SJSA1 (cell line): ENCODE measurements at places on chromosomes 3 and 15.

DNA sequence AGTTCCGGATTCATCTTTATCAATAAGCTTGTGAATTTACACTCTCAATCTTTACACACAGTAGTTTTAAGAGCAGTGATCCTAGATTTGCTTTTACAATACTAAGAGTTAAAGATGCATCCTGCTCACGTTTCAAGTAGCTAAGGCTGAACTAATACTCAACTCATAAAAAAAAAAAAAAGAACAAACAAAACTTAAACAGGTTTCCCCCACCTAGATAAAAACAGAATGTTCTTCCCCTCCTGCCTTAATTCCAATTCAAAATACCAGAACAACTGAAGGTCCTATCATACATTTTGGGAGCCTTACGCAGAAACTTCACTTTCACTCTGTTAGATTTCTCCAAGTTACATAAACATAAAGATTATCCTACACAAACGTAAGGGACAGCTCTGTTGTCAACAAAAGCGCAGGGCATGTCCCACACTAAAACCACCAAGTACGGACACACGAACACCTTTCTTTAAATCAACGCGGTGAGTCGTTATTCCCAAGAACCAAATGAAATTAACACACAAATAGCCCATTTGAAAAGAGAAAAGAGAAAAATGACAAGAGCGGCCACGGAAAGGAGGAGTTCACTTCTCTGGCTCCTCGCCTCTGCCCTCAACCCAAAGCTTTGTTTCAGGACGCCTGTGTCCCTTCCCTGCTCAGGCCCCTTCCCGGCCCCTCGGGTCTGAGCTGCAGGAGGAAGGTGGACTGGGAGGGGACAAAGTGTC, 941 bp downstream of the CBLB start:
- DNase-seq: peak; percentile 28

- no peak for DNase-seq
These were observed 14.8 kb upstream of the TMEM108 start for GRCh38 chr3:133023362-133023761.

DNA sequence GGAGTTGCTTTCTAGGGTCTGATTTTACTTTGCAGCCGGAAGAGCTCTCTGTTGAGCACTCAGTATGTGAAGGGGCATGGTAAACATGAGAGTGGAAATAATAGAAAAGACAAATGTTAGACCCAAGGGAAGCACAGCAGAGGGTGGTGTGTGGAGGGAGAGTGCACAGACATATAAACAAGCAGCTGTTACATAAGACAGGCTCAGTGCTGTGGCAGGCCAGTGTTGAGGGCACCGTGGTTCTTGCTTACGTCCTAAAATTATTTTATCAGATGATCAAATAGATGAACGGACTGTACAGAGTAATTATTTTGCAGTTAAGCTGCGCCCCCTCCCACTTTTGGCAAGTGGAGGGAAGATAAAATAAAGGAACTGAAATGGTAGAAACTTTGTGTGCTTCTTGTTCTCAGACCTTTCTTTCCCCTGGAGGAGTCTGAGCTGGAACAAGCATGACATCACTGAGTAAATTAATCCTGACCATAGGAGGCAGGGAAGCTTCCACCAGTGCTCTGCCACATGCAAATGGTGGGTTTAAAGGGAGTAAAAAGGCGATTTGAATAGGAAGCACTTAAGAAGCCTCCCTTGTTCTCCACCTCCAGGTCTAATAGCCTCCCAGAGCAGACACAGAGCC, 205.6 kb downstream of the IL20RB start:
- DNase-seq: no peak

- DNase-seq: peak; percentile 9
These were observed 5.0 kb downstream of the THBS1 start for GRCh38 chr15:39585871-39586301.

GRCh38 chr3:102083473-102083872, 234.2 kb downstream of the NFKBIZ start:
- no peak for DNase-seq

GRCh38 chr3:151432616-151433372, 28.1 kb downstream of the IGSF10 start:
- DNase-seq: no peak

- DNase-seq: no peak
These were observed 4.0 kb upstream of the AQR start for GRCh38 chr15:34973512-34973911.

- no peak for DNase-seq
These were observed 149.2 kb downstream of the ATP10A start for GRCh38 chr15:25713736-25714537.

DNA sequence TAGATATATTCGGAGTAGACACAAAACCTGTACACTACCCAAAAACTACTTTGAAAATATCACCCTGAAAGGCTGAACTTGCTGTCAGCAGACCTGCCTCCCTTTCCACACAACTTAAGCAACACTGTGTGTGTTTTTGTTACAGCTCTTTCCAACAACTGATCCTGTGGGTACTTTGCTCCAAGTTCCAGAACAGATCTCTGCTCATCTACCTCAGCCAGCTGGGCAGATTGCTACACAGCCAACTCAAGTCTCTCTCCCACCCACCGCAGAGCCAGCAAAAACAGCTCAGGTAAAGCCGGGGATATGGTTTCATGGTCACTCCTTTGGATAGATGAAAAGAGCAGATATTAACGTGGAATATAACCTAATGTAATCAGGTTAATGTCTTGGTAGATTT, 19.7 kb upstream of the SLC22A13 start:
- DNase-seq: no peak

GRCh38 chr3:70277304-70277703, 35.1 kb downstream of the MDFIC2 start:
- no peak for DNase-seq

DNA sequence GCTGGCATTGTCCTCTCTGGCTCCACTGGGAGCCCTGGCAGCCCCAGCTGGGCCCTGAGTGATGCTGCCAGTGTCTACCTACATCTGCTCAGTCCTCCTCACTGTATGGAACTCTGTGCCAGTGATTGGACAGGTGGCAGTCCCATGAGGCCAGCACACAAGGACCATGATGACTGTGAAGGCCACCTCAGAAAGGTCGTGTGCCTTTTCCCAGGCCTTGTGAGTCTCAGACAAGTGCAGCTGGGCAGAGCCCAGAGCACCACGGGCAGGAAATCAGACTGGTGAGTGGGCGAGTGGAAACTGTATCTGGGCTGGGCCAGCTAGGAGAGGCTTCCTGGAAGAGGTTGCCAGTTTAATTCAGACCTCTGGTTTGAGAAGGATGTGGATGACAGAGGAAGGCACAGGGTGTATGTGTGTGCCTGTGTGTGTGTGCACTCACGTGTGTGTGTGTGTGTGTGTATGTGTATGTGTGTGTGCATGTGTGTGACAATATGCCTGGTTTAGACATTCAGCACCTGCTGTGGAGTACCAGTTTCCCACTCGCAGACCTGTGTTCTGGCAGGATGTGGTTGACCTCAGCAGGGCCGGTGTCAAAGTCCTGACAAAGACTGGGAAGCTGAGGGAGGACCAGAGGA, 7.0 kb downstream of the MAPKAPK3 start:
- no peak for DNase-seq

GRCh38 chr3:166085164-166085856, 248.1 kb upstream of the BCHE start:
- no peak for DNase-seq

- DNase-seq: no peak
These were observed 175.8 kb upstream of the NANOGP8 start for GRCh38 chr15:35260941-35261340.

GRCh38 chr3:107063351-107063750, 313.9 kb upstream of the CCDC54 start:
- no peak for DNase-seq

- no peak for DNase-seq
These were observed 205.7 kb upstream of the ST8SIA2 start for GRCh38 chr15:92187975-92188374.

DNA sequence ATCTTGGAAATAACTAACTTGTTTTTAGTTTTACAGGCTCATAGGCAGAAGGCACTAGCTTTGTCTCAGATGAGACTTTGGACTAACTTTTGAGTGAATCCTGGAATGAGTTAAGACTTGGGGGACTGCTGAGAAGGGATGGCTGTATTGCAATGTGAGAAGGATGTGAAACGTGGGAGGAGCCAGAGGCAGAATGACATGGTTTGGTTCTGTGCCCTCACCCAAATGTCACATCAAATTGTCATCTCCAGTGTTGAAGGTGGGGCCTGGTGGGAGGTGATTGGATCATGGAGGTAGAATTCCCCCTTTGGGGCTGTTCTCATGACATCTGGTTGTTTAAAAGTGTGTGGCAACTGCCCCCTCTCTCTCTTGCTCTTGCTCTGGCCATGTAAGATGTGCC, 28.8 kb upstream of the CCDC50 start:
- no peak for DNase-seq

DNA sequence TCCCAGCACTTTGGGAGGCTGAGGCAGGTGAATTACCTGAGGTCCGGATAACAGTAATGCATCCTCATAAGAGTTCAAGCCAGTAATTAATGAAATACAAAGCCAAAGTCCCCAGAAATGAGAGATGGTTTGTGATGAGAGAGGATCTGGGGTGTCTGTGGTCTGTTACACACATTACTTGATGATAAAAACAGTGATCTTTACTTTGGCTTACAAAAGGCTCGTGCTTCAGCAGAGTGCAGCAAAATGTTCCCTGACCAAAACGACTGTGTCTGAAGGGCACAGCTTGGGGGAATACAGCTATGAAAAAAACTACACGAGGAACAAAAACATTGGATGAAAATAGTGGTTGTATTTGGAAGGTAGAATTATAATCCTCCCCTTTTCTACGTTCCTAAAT, 40.9 kb downstream of the CRTC3 start:
- DNase-seq: no peak

DNA sequence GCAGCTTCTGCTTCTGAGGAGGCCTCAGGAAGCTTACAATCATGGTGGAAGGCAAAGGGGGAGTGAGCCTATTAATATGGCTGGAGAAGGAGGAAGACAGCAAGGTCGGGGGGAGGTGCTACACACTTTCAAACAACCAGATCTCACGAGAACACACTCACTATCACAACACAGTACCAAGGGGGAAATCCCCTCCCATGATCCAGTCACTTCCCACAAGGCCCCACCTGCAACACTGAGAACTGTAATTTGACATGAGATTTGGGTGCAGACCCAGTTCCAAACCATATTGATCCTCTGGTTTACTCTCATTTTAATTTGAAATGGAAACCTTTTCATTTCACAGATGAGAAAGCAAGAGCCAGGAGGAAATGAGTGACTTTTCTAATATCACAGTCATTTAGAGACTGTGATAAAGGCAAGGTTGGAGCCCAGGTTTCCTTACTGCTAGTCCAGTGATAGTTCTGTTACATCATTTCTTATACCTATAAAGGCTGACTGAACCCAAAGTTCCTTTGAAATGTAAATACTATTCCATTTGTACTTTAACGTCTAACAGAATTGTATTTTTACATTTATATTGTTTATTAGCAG, 105.8 kb upstream of the GAP43 start:
- DNase-seq: no peak

- DNase-seq: no peak
These were observed 431.0 kb downstream of the EPHB1 start for GRCh38 chr3:135226057-135226456.

- no peak for DNase-seq
These were observed 527 bp downstream of the B2M start for GRCh38 chr15:44711743-44712345.

GRCh38 chr15:40087068-40087810, 21.4 kb downstream of the BMF start:
- no peak for DNase-seq

DNA sequence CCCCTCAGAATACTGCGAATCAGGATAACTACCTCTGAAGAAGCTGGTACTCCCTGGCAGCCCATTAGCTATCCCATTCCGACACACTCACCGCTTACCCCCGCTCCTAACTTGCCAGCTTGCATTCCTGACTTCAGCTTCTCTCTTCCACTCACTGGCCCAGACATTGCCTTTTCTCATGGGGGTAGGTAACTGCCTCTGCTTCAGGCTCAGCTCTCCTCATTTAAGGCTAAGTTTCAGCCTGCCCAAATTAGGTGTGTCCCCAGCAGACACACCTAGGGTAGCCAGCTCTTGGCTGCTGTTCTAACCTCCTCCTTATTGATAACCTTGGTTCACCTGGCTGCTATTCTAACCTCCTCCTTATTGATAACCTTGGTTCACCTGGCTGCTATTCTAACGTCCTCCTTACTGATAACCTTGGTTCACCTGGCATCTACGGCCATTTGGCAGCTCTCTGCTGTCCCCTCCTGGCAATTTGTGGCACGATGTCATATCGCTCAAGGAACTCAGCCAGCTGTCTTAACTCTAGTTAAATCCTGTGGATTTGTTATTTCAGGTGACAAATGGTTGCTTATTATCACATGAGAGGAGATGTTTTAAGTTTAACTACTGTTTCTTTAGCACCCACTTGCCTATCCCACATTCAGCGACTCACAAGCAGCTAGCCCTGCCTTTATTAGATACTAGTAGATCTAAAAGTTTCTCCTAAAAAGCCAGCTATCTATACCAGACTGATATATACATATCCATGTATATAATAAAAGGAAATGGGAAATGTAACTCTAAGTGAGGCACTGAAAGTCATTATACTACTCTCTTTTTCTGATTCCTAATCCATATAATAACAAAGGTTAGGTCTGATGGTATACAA, 106.5 kb upstream of the ACP3 start:
- no peak for DNase-seq

DNA sequence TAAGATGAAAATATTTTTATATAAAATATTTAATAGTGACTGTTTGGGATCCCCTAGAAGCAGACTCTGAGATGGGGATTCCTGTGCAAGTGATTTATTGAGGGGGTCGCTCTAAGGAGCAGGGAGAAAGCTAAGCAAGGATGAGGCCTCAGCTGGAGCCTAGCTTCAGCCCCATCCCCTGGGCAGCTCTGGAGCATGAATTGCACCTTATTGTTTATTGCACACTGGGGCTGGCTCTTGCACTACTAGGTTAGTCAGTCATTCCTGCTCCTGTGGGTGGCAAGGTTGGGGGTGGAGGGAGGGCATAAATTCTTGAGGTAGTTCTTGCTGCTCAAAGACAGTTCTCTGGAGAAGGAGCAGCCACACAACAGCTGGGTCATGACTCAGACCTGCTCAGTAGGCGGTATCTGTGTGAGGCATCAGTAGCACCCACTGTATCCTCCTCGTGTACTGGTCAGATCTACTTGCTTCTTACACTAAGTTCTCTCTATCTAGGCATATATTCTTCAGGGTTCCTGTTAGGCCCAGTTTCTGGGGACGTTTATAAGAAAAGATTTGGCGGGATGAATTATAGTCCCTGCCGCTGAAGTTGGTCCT, 27.2 kb upstream of the TNFSF10 start:
- DNase-seq: peak; percentile 57

- DNase-seq: no peak
These were observed 36.2 kb upstream of the PLSCR2 start for GRCh38 chr3:146505516-146505915.

- DNase-seq: peak; percentile 91
These were observed 1.9 kb downstream of the TBC1D2B start for GRCh38 chr15:78075490-78076230.

- DNase-seq: no peak
These were observed at the start of gene IQCF2 for GRCh38 chr3:51860703-51861665. Gene IQCF2, plus strand, starts transcription at chr3:51861615. Its CDS starts 52 bp downstream, at chr3:51861667.

GRCh38 chr15:81888748-81889484, 156.9 kb downstream of the MEX3B start:
- peak; percentile 80 for DNase-seq
